GM23338 (cell line): ENCODE measurements at places on chromosomes 5 and 9. TPM values are rescaled to one million over a fixed set of nuclear protein-coding genes. Genes with fewer than 3 reads are reported as not detected.

The HRCT1 gene
- polyA plus RNA-seq = not detected in 2 replicates

The ADGRV1 gene
- polyA plus RNA-seq = 39.4 and 46.1 TPM in 2 replicates

The CERCAM gene
- 2.7 TPM in 2 replicates for polyA plus RNA-seq

The TAF9 gene
- 121 and 146 TPM in 2 replicates for polyA plus RNA-seq

The TBC1D13 gene
- polyA plus RNA-seq = 7.8 and 8.3 TPM in 2 replicates

The HTR4 gene
- polyA plus RNA-seq = not detected in 2 replicates

The OTP gene
- not detected in 2 replicates for polyA plus RNA-seq

The ENTREP1 gene
- polyA plus RNA-seq = 5.7 and 5.8 TPM in 2 replicates

The GZMA gene
- polyA plus RNA-seq = not detected in 2 replicates

The PCDHA13 gene
- 0.59 and 1.2 TPM in 2 replicates for polyA plus RNA-seq

The TMEM252 gene
- not detected in 2 replicates for polyA plus RNA-seq
